ENCODE measurements at places on chromosomes 11 and 22.

GRCh38 chr22:24106385-24107381 is 74.6 kb upstream of the SUSD2 start:
- peak; percentile 67 for DNase-seq

GRCh38 chr11:21414953-21415352 is 745.6 kb downstream of the NELL1 start:
- DNase-seq: no peak

DNA sequence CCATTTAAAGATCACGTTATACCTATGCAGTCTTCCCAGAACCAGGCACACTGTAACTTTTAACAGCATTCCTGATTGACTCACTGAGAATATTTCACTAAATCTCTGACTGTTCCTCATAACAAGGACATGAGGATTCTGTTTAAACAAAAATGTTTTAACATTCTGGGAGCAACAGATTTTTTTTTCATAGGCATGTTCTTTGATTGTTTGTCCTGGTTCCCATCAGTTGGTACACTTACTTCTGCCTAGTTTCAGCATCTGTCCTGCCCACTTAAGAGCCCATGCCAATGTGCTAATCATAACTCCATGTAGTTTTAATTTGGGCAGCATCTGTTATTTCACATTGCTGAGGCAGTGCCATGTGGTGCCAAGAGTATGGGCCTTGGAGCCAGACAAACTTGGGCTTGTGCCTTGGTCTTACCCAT is 138.5 kb upstream of the CTSC start:
- no peak for DNase-seq

GRCh38 chr22:44549701-44550100 is 51.7 kb upstream of the RTL6 start:
- DNase-seq: no peak

DNA sequence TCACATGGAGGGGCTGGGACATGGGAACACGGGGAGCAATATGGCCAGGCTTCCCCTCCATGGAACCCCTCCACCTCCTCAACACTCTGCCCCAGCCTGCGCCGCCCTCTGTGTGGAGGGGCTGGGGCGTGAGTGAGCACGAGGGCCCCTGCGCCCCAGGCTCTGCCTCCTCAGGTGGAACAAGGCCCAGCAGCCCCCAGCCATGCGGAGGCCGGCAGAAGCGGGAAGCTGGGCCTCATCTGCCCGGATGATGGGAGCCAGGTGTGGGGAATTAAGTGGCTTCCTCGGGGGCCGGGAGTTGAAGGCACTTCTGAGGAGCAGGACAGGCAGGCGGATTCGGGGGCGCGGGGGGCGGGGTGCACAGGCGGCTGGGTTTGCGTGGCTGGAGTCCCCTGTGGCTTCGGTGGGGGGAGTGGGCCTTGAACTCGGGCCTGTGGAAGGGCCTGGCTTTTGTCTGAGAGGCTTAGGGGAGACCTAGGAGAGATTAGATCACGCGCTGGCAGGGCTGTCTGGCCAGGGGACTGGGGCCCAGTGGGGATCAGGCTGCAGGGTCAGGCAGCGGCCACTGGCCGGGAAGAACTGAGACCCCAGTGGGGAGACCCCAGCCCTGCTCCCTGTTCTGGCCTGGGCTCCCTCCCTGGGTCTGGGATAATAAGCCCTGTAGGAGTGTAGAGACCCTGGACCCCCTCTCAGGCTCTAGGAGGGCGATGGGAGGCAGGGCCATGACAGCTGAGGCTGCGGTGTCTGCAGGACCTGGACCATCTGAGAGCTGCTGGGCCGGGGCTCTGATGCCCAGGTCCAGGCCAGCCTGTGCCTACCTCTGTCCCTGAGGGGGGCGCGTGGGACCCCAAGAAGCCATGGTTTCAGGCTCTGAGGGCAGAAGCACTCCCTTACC is 13.3 kb downstream of the PRR33 start:
- DNase-seq: no peak

DNA sequence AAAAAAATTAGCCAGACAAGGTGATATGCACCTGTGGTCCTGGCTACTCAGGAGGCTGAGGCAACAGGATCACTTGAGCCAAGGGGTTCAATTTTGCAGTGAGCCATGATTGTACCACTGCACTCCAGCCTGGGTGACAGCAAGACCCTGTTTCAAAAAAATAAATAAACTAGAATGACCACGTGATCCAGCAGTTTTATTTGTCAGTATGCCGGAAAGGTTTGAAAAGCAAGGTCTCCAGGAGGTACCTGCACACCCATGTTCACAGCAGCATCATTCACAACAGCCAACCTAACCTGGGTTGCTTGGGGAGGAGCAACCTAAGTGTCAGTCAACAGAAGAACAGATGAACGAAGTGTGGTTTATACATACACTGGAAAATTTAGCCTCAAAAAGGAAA is 78.7 kb upstream of the SEPTIN5 start:
- no peak for DNase-seq

GRCh38 chr11:78595436-78596130 is 20.9 kb upstream of the NARS2 start:
- DNase-seq: no peak

GRCh38 chr11:62242021-62242420 is at the start of gene SCGB1D2:
TSS of gene SCGB1D2 (plus strand) at chr11:62242239. CDS start at chr11:62242308, 69 bp downstream.
- DNase-seq: no peak

DNA sequence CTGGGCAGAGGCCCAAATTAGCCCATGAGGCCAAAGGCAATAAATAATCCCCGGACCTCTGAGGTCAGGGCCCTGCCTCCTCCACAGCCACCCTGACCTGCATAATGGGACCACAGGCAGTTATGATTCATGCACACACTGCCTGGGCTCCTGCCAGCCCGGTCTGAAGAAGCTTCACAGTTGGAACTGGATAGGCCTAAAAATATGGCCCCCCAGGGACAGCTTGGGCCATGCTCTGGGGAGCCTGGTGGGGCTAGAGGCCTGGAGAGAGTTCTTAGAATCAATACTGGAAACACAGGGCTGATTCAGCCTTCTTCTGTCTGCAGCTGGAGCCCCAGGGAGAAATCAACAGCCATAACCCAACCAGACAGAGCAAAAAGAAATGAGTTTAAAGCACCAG is 112.8 kb upstream of the CADM1 start:
- no peak for DNase-seq

GRCh38 chr11:113722221-113722620 is 16.1 kb upstream of the TMPRSS5 start:
- DNase-seq: no peak

GRCh38 chr11:98710986-98711385 is 309.8 kb upstream of the CNTN5 start:
- DNase-seq: no peak

GRCh38 chr22:22201185-22201929 is 43.2 kb upstream of the VPREB1 start:
- DNase-seq: peak; percentile 79

GRCh38 chr11:60396799-60397198 is 540 bp downstream of the MS4A14 start:
- DNase-seq: no peak

DNA sequence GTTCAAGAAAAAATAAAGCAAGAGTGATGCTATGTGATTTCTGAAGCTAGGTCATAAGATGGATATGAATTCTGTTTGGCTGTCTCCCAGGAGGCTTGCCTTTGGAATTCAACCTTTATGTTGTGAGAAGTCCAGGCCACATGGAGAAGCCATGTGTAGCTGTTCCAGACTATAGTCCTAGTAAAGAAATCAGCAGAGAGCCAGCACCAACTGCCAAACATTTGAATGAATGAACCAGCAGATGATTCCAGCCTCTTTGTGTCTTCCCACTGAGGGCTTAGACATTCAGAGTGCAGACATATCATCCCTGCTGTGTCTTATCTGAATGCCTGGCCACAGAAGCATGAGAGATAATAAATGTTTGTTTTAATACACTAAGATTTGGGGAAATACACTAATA is 1150.6 kb downstream of the DLG2 start:
- DNase-seq: no peak

GRCh38 chr11:45774786-45775185 is 30.2 kb upstream of the SLC35C1 start:
- no peak for DNase-seq

- DNase-seq: no peak
Measured at GRCh38 chr11:88799771-88800500, 265.8 kb downstream of the GRM5 start.

DNA sequence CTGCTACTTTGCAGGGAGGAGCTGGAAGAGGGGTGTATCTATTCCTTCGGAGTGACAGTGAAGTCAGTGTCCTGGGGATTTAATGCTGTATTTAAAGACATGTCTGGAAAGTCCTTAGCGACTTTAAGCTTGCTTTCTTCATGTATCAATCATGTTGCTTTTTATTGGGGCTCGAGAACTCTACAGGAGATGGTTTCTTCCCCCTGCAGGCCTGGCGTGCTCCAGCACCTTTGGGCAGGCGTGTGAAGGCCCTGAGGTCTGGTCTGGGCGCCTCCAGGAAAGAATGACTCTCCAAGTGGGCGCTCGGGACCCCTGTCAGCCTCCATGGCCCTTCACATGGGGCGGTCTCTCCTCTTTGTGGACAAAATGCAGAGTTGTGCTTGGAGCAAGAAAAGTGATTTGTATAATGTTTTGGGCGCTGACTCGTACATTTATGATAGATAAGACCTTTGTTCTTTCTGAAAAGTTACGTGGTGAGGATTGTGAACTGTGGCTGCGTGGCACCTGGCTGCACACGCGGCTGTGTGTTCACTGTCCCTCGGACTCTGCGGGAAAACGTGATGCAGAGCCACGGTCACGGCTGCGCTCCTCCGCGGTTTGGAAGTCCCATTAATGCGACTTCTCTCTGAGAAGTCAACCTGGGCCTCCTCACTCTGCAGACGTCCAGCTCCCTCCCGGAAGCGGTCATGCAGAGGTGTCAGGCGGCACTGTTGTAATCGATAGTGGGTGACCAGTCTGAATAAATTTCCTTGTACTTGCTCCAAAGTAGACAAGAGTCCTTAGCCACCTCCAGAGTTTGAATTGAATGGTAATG is 282.5 kb downstream of the TBC1D22A start:
- no peak for DNase-seq

- peak; percentile 84 for DNase-seq
Measured at GRCh38 chr22:43151251-43152002, at the start of gene TSPO. TSS of gene TSPO (plus strand) at chr22:43151559. CDS start at chr22:43159239, 7,680 bp downstream.

DNA sequence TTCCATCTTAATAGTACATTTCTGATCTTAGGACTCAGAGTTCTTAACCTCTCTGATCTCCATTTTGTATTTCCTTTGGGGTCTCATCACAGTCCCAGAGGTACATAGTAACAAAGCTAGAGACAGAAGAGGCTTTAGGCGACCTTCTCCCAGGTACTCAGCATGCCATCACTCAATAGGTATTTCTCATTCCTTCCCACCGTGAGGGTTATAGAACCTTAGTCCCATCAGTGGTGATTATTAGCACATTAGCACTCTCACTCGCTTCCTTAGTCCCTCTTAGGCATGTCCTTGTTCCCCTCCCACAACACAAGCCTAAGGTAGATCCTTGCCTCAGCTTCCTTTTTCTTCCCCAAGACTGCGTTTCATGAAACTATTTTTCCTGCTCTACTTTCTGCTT is 14.7 kb downstream of the SWAP70 start:
- no peak for DNase-seq

- no peak for DNase-seq
Measured at GRCh38 chr22:19784384-19785175, 24.0 kb downstream of the TBX1 start.

- DNase-seq: peak; percentile 89
Measured at GRCh38 chr11:47213950-47214565, 716 bp upstream of the DDB2 start.

- DNase-seq: no peak
Measured at GRCh38 chr11:102389253-102389652, 42.2 kb downstream of the BIRC2 start.

DNA sequence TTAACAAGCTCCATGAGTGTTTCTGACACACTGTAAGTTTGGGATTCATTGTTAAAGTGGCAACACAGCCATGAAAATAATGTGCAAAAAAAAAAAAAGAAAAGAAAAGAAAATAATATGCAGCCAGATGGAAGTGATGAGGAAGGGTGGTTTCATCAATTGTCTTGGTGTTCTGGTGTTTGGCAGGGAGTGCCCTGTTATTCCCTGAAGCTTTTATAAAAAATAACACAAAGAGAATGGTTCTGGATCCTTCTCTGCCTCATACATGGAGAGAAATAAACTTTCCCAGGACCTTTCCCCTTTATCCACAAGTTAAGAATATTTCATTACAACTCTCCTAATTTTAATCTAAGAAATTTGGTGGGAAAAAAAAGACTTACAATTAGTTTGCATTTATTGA is 16.7 kb downstream of the AMOTL1 start:
- no peak for DNase-seq

DNA sequence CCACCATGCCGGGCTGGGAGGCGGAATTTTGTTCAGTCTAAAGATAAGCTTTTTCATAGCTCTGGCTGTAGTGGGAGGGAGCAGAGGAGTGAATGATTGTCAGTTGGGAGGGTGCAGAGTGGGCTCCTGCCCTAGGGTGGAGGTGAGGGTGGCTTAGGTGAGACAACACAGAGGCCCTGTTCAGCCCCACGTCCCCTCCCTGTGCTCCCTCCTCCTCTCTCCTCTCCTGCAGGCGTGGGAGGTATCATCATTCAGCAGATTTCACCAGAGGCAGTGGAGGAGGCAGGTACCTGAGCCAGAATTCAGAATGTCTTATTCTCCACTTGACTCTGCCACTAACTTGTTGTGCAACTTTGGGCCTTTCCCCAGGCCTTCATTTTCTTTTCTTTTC is 1.7 kb upstream of the THRSP start:
- DNase-seq: no peak

DNA sequence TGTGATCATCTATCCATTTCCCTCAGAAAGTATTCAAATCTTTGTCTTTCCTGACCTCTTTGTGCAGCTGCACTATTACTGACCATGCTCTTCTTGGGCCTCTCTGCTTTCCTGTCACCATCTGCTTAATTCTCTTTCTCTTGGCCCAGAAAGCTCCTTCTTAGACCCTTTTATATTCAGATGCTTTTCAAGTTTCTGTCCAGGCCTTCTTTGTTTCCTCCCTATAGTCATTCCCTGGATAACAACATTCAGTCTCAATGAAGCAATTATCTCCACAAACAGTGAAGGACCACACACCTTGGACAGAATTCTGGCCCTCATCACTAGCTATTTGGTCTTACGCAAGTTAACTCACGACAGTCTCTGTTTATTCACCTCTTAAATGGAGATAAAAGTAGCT is 89.7 kb downstream of the LARGE2 start:
- DNase-seq: no peak

DNA sequence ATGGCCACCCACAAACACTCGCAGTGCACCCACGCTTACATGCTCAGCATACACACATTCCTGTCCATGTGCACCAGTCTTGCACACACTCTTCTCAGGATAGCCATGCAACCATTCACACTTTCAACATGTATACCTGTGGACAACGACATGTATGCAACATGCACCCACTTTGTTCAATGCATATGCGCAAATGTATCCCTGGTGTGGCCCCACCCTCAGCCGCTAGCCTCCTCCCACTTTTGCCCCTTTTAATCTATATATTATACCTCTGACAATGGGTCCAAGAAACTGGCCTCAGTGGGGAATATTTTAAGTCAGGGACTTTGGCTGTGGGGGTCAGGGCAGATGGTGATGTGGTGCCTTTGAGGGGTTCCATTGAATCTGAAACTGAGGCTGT is 963 bp downstream of the INSC start:
- DNase-seq: no peak

DNA sequence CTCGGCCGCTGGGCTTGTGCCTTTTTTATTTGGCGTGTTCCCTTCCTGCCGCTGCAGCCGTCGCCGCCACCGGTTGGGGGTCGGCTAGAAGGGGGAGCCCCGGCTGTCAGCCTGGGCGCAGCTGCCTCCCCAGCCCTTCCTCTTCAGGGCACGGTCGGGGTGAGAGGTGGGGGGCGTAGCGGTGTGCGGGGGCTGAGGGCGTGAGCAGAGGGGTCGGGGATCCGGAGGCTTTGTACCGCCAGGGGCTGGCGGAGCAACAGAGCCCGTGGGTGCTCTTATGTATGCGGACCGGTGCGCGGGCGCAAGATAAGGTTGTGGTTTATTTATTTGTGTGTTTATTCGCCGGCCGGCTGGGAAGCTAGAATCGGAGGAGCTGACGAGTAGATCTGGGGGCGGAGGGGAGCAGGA is 477 bp downstream of the ZBTB16 start:
- DNase-seq: peak; percentile 62

Measured in activated CD8-positive, alpha-beta memory T cell treated with anti-CD3 and anti-CD28 coated beads for 24 hours (primary cell).